Kidney epithelial cell (primary cell): ENCODE measurements at places on chromosomes 5 and 9. TPM values are rescaled to one million over a fixed set of nuclear protein-coding genes. Genes with fewer than 3 reads are reported as not detected.

GRCh38 chr9:129224618-129225489 lies 46.8 kb upstream of the IER5L start:
- DNase-seq = no peak

GRCh38 chr5:109880907-109881685 lies 191.4 kb downstream of the MAN2A1 start:
- no peak for DNase-seq

DNA sequence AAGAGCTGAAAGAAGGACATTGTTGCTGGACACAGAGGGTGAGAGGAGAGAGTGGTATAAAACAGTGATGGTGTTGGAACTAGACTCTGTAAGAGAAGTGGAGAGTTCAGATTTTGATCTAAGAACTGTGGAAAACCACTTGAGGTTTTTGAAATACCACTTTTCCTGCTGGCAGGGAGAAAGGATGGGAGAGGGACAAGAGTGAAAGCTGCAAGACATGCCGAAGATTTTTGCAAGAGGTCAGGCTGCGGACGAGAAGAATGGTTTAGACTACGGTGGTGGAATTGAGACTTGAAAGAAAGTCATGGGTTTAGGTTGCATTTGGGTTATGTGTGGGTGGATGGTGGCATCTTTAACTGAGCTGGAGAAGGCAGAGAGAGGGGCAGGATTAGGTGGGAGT lies 202.2 kb upstream of the RPS23 start:
- no peak for DNase-seq

GRCh38 chr9:113186137-113186755 lies 34.8 kb downstream of the FKBP15 start:
- no peak for DNase-seq

DNA sequence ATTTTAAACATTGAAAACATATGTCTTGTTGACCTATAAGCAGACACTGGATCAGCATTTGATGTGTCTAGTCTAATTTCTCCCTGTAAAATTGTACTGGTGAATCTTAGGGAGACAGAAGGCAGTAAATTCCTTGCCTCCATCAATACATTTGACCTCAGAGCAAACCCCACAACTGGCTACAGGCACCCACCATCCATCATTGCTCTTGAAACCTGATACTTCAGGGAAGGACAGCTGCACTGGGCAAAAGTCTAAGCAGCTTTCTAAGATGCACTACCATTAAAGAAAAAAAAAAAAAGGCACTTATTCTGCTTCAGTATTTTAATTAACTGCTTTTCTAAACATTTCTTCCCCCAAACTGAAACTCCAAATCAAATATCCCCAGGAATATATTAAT lies 1051.3 kb upstream of the DMAC1 start:
- no peak for DNase-seq

- no peak for DNase-seq
Measured at GRCh38 chr9:117122953-117123352, 291.9 kb downstream of the ASTN2 start.

DNA sequence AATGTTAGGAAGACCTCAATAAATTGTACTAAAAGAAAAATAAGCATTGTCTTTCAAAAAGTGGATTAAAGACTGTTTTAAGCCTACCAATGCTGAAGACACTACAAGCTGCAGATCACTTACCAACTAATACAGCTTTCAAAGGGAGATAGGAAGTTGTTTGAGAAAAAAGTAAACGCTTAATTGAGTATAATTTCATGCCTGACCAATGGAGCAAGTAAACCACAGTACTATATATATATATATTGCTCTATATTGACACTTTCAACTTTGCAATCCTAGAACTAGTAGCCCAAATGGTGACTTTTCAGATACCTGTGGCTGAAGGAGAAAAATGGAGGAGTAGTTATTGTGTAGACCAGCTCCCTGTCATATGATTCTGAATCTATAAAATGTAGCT lies 85.7 kb downstream of the FREM1 start:
- no peak for DNase-seq

DNA sequence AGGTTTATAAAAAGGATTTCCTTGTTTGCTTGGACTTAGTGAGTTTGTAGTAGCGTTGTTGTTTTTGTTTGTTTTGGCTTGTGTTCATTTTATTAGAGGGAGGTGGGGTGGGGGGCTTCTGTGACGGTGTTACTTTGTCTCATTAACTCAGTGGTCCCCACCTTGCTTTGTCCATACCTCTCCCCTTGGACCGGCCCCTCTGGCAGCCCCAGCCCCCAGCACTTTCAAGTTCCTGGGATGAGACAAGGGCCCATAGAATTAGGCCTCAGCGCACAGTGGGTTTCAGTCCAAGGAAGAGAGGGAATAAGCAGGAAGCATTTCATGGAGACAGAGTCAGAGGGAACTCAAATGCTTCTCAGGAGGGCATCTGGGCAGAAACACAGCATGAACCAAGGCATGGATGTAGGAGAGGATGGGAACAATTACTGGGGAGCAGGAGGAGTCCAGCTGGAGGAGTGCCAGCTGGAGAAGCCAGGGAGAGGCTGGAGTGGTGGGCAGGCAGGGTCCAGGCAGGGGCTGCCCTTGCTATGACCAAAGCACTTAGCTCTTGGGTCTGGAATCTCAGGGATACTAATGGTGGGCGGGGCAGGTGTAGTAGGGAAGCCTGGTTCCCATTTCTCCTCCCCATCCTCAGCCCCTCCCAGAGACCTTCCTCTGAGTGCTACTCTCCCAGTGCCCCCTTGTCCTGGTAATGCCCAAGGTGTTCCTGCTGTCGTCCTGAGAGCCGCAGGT lies 23.5 kb upstream of the ENHO start:
- DNase-seq = no peak

PCDHB6 gene
- 0.67 and 0.68 TPM in 2 replicates for total RNA-seq

C5orf22 gene
- total RNA-seq = 23.6 and 23.7 TPM in 2 replicates
